Stomach (tissue), 19 donors: ENCODE measurements at places on chromosomes 5 and 9. TPM values are rescaled to one million over a fixed set of nuclear protein-coding genes. Genes with fewer than 3 reads are reported as not detected.

NUTM2G gene
- not detected for total RNA-seq

ELL2 gene
- 187 TPM for total RNA-seq

AFF4 gene
- 83.4 TPM for total RNA-seq

PCDHGA11 gene
- 6.6 TPM for total RNA-seq

B4GALT7 gene
- total RNA-seq, result 17.1 TPM

PPP2R2B gene
- 1.3 TPM for total RNA-seq

ZNF782 gene
- total RNA-seq, result 18.0 TPM

- DNase-seq, result peak; percentile 65
These were observed 77.3 kb downstream of the UBE2QL1 start for GRCh38 chr5:6525910-6526309.

GRCh38 chr5:133877351-133878235 lies 90.8 kb downstream of the C5orf15 start:
- DNase-seq, result no peak

DNA sequence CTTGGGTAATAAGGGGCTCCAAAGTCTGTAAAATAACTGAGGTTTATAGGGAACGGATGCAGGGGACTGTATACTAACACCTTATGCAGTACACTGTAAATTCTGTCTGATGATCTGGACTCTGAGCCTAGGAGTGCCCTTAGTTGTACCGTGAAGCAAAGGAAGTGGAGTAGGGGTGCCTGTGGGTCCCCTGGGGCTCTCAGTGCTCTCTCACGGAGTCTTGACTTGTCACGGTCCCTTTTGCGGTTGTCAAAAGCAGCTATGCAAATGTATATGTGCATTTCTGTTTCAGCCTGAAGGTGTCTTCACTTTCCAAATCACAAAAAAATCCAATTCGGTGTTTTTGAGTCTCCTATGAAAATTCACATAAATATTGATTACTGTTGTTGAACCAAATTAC lies 17.8 kb downstream of the DMRT1 start:
- no peak for DNase-seq

DNA sequence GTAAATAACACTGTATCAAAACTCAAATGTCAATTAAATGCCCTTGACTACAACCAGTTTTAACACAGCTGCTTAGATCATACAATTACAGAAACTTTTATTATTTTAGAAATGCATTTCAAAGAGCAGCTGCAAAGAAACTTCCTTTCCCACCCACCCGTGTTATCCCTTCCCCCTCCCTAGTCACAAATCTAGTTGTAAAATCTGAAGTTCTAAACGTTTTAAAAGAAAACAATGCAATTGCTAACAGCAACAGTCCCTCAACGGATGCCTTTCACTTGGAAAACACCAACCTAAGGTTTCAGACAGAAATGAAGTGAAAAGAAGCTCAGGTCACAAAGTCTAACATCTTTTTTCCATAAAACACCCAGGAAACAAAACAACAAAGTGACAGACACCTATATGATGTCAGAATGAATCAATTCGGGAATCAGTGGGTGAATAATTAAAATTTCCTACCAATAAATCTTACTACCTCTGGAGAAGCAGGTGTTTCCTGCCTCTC lies 100.3 kb downstream of the FBXW11 start:
- DNase-seq, result no peak

GRCh38 chr9:83219154-83219923 lies 156.4 kb upstream of the RASEF start:
- peak; percentile 95 for DNase-seq

GRCh38 chr5:35900972-35901695 lies 37.3 kb downstream of the CAPSL start:
- no peak for DNase-seq

- DNase-seq, result no peak
These were observed 394.4 kb upstream of the RORB start for GRCh38 chr9:74102702-74103101.

DNA sequence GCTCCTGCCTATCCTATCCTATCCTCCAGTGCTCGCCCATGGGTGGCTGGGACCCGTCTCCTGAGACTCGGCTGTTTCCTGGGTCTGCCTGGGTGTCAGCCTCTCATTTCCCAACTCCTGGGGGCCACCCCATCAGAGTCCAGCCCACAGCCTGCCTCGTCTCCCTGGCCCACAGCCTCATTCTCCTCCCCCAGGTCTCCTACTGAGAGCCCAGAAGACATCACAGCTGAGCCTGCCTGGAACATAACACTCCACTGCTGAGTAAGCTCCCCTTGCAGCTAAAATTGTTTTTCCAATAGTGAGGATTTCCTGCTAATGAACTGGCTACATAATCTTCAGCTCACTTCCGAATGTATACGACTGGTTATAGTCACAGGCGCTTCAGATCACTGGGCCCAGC lies 95.3 kb downstream of the TTLL11 start:
- no peak for DNase-seq

- DNase-seq, result no peak
These were observed 4.1 kb upstream of the TCF7 start for GRCh38 chr5:134110382-134110781.

DNA sequence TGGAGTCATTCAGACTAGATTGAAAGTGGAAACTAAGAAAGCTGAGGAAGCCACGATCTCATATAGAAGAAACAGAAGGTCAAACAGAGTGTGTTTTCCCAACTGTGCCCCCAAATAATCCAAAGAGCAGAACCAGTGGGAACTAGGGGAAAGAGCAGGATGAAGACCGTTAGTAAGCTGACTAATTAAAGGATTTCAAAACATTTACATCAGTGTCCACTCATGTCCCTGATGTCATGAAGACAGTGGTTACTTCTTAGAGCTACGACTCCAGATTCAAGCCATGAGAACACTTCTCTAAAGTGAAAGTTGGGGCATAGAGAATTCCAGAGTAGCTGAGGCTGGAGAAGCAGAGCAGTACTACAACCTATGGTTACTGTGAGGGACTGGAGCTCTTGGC lies 119.6 kb upstream of the SLC12A2 start:
- no peak for DNase-seq

DNA sequence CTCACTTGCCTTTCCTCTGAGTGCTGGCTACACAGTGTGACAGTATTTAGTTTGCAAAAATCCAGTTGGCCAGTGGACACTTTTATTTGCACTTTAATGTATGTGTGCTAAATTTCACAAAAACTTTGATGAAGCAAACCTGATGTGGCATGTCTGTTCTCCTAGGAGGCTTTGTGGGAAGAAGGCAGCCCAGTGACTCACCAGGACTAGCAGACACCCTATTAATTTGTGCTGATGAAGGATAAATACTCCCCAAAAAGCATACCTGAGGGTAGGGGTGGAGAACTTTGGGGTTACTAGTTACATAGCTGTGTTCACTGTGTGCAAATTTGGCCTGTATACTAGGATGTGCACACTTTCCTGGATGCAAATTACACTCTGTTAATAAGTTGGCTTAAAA lies 39.3 kb upstream of the IPPK start:
- DNase-seq, result no peak

- no peak for DNase-seq
These were observed 52.1 kb downstream of the PPIC start for GRCh38 chr5:122984425-122984824.

- DNase-seq, result no peak
These were observed 61.3 kb upstream of the MOCS2 start for GRCh38 chr5:53170746-53171349.

DNA sequence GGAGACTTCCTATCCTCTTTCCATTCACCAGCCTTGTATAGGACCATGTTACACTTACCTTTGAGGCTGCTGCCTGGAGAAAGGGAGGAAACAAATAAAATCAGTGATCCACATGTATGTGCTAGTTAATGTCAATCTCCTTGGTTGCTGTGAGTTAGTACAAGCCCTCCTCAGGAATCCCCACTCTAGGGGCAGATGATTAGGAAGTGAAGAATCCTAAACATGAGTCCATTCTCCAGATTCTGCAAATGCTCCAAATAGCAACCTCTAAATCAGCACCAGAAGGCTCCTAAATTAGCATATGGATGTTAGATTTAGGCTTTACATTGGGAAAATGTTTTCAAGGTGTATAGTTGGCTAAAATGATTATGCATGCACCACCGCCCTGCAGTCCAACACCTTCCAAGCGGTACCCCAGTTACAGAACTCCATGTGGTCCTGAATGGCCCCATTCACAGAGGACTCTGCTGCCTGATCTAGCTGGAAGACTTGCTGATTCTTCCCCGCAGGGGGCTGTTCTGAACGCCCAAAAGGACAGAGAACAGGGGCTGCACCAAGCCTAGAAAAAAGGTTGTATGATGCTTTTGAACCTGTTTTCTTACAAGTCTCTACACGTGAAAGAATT lies 123.2 kb downstream of the TLE1 start:
- no peak for DNase-seq

- DNase-seq, result peak; percentile 59
These were observed 62.8 kb upstream of the LMX1B start for GRCh38 chr9:126550891-126551351.

- no peak for DNase-seq
These were observed 30.0 kb upstream of the GPR21 start for GRCh38 chr9:123003466-123003865.

- peak; percentile 60 for DNase-seq
These were observed 50.2 kb upstream of the BARX1 start for GRCh38 chr9:94005272-94005901.

GRCh38 chr5:170937072-170937471 lies 75.3 kb downstream of the RANBP17 start:
- DNase-seq, result no peak

DNA sequence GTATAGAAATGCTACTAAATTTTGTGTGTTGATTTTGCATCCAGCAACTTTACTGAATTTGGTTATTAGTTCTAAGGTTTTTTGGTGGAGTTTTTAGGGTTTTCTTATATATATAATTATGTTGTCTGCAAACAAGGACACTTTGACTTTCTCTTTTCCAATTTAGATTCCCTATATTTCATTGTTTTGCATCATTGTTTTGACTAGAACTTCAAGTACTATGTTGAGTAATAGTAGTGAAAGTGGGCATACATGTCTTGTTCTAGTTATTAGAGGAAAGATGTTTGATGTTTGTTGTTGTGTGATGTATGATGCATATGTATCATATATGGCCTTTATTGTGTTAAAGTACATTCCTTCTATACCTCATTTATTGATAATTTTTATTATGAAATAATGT lies 362.3 kb upstream of the PRR16 start:
- no peak for DNase-seq

DNA sequence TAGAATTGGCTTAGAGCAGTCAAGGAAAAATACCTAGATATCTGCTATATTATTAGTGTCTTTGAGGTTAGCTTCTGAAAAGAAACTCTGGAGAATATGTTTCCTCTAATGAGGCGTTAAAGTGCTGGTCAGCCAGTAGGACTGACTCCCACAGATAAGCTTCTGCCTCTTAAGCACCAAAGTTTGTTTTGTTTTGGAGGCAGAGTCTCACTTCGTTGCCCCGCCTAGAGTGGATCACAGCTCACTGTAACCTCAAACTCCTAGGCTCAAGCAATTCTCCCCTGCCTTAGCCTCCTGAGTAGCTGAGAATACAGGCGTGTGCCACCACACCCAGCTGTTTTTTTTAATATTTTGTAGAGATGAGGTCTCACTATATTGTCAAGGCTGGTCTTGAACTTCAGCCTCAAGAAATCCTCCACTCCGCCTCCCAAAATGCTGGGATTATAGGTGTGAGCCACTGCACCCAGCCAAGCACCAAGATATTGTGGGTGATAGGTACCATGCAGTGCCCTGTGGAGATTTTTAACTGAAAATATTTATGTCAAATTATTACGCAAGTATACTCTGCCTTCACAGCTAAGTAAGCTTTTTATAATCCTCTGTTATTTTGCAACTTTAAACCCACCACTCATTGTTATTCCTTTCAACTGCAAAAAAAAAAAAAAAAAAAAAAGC lies 24.7 kb upstream of the TMEM171 start:
- no peak for DNase-seq

DNA sequence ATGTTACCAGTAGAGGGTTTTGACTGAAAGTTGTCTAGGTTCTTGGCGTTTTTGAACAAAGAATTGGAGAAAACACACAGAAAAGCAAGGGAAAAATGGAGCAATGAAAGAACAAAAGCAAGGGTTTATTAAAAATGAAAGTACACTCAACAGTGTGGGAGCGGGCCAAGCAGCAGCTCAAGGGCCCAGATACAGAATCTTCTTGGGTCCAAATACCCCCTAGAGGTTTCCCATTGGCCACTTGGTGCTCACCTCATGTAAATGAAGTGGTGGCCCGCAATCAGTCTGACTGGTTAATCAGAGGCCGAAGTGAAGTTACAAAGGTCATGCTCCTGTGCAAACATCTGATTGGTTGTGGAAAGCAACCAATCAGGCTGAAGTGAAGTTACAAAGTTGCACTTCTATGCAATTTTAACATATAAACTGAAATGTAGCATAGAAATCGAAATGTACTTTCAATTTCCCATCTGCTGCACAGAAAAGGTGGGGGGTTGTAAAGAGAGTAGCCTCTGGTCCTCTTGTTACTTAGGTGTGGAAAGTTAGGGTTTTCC lies 1.9 kb upstream of the GM2A start:
- no peak for DNase-seq

DNA sequence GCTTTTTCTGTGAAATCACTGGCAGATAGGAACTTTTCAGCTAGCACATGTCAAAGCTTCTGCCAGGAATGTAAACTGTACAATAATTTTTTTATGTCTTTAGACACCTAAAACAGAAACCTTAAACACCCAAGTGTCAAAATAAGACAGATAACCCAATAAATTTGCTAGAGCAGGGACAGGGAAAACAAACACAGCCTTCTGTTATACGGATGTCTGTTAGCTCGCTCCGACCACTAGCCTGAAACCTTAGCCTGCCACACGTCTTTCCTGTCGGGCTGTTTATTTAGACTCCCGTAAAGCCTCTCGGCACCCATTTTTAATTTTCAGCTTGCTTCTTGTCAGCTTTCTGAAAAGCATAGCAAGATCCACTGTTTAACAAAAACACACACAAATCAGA lies 355.4 kb upstream of the SLC24A2 start:
- DNase-seq, result peak; percentile 29

- DNase-seq, result no peak
These were observed 5.6 kb downstream of the OTULINL start for GRCh38 chr5:14587150-14587549.

DNA sequence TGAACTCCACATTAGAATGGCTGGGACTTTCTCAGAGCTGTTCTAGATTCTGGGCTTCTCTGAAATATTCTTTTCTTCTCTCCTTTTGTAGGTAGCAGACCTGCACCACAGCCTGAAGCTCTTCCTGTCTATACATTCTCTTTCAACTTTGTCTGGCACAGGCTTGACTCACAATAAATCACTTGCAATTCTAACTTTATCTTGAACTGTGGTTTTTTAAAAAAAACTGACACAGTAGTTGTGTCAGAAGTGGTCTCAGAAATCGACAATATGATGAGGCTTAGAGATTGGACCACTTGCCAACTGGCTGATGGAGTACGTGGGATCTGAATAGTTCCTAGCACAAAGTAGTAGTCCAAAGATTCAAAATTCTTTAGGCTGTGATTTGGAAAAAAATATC lies 24.1 kb upstream of the CDH9 start:
- no peak for DNase-seq

DNA sequence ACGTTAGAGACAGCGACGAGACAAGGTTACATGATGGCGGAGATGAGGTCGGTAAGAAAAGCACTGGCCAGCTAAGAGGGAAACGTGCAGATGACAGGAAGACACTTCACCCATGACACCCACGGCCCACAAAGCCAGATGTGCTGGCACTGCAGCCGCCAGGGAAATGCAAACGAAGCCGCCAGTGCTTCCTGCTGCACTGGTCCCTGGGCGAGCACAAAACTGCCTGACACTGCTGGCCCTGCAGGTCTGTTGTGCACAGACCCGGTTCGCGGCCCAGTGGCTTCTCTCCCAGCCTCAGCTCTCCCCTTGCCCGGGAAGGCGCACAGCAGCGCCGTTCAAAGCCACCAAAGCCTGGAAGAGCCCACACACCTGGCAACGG lies 20.3 kb downstream of the QSOX2 start:
- DNase-seq, result no peak
